Melanocyte of skin (primary cell): ENCODE measurements at places on chromosomes 2 and 18. TPM values are rescaled to one million over a fixed set of nuclear protein-coding genes. Genes with fewer than 3 reads are reported as not detected.

CHRND gene
- total RNA-seq = not detected in 2 replicates

ATG4B gene
- total RNA-seq = 70.9 and 87.0 TPM in 2 replicates

IL18R1 gene
- 0.33 TPM in 1 of 2 replicates, not detected in the other for total RNA-seq

DSG1 gene
- total RNA-seq = not detected in 2 replicates

PARD3B gene
- total RNA-seq = 6.2 and 18.2 TPM in 2 replicates

TBR1 gene
- total RNA-seq = 0.31 TPM in 1 of 2 replicates, not detected in the other

GPR35 gene
- total RNA-seq = 0.34 and 0.36 TPM in 2 replicates

RAPH1 gene
- 12.0 and 21.8 TPM in 2 replicates for total RNA-seq

TDRD15 gene
- not detected in 2 replicates for total RNA-seq

RBM44 gene
- 0.34 and 0.36 TPM in 2 replicates for total RNA-seq

MYO3B gene
- total RNA-seq = under 0.01 and 0.31 TPM in 2 replicates

VIL1 gene
- not detected in 2 replicates for total RNA-seq

TNFAIP6 gene
- 6.6 and 12.7 TPM in 2 replicates for total RNA-seq

DTNB gene
- 6.2 and 17.8 TPM in 2 replicates for total RNA-seq

MEP1B gene
- not detected in 2 replicates for total RNA-seq

ID2 gene
- 32.7 and 49.4 TPM in 2 replicates for total RNA-seq

PLCD4 gene
- total RNA-seq = 9.6 and 10.9 TPM in 2 replicates

DES gene
- total RNA-seq = under 0.01 TPM in 1 of 2 replicates, not detected in the other

KCNG2 gene
- total RNA-seq = under 0.01 TPM in 1 of 2 replicates, not detected in the other

HOXD8 gene
- total RNA-seq = under 0.01 TPM in 1 of 2 replicates, not detected in the other

INPP5D gene
- total RNA-seq = under 0.01 TPM in 1 of 2 replicates, not detected in the other
